Psoas muscle (tissue), 8 donors: ENCODE measurements at places on chromosomes 3 and 15. TPM values are rescaled to one million over a fixed set of nuclear protein-coding genes. Genes with fewer than 3 reads are reported as not detected.

DNA sequence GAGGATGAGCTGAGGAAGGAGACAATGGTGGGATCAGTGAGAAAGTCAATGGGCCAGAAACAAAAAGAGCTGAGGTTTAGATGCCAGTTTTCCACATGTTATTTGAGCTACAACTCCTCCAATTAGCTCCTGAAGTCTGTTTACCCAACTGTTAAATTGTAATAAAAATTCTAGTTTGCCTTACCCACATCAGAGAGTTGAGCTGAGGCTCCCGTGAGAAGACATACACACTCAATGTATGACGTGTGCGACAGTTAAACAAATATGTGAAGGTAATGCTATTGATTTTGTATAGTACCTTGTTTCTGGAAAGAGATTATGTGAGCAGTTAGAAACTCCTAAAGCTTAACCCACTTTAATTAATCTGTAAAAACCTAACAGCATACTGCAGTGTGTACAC is 318.1 kb upstream of the GRM7 start:
- no peak for DNase-seq

DNA sequence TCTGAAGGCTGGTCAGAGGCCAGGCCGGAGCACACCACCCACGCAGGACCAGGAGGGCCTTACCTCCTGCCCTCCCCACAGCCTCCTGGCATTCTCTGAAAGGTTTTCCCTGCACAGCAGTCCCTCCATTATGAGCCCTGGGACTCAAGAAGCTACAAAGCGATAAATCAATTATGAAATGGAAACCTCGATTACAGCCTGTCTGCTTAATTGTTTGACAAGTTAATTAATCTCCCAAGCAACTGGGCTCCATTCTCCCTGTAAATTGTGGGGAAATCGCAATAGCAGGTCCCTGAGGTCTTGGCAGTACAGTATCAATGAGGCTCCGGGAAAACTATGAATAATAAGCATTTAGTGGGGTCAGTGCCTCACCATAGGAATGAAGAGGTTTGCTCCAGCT is 683.5 kb downstream of the NTRK3 start:
- no peak for DNase-seq

Gene UQCRC1
- polyA plus RNA-seq: 719 TPM

- DNase-seq: no peak
These were observed 27.6 kb downstream of the FGD5 start for GRCh38 chr3:14846226-14846880.

Gene RLBP1
- polyA plus RNA-seq: not detected

GRCh38 chr3:5576277-5577011 is 388.9 kb downstream of the EDEM1 start:
- no peak for DNase-seq

GRCh38 chr3:59866076-59866475 is 816.3 kb upstream of the CFAP20DC start:
- DNase-seq: no peak

GRCh38 chr15:68542771-68543164 is 36.0 kb upstream of the CORO2B start:
- DNase-seq: no peak

DNA sequence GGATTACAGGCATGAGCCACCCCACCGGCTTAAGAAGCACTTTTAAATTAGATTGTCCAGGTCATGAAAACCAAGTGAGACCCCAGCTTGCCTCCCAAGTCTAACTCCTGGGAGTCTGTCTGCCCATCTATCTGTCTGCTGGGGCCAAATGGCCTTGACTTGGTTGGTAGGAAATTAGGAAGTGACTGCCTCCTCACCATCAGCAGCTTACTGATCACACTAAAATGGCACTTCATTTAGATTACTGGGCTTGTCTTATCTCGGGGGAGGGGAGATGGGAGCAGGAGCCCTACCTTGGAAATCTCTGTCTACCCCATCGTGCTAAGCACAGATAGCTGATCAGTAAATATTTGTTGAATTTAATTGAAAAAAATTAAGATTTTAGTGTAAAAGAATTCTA is 5.6 kb upstream of the LRRC2 start:
- DNase-seq: no peak

GRCh38 chr3:136261826-136262225 is 11.7 kb downstream of the PCCB start:
- DNase-seq: no peak

DNA sequence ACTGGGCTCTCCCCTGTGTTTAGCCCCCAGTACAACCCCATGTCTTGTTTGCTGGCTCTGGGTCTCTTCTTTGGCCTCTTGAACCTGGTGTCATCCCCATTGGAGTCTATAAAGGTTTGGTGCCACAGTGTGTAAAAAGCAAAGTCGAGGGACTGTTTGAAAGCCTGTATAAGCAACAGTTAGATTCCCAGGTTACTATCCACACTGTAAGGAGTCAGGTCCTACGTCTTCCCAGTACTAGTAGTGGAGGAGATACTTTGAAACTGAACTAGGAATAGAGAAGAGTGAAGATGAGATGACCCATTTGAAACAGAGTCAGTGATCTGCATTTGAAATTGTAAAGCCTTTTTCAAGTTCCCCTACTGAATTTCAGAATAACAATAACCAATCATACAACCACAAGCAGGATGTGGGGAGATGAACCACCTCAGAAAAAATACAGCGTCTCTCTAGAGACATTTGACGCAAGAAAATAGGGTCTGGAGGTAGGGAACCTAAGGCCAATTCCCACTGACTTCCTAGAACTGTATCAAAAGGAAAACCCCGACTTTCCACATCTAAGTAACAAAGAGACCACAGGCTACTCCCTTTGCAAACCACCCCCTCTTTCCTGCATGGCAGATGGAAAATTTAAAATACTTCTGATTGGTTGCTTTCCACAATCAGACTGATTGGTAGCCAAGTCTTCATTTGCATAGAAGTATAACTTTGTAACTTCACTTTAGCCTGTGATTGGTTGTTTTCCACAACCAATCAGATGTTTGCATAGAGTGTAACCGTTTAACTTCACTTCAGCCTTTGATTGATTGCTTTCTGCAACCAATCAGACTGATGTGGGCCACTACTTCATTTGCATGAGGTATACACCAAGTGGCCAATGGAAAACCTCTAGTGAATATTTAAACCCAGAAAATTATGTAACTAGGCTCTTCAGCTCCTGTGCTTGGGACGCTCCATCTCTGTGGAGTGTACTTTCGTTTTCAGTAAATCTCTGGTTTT is 49.9 kb upstream of the NEDD4 start:
- DNase-seq: no peak

DNA sequence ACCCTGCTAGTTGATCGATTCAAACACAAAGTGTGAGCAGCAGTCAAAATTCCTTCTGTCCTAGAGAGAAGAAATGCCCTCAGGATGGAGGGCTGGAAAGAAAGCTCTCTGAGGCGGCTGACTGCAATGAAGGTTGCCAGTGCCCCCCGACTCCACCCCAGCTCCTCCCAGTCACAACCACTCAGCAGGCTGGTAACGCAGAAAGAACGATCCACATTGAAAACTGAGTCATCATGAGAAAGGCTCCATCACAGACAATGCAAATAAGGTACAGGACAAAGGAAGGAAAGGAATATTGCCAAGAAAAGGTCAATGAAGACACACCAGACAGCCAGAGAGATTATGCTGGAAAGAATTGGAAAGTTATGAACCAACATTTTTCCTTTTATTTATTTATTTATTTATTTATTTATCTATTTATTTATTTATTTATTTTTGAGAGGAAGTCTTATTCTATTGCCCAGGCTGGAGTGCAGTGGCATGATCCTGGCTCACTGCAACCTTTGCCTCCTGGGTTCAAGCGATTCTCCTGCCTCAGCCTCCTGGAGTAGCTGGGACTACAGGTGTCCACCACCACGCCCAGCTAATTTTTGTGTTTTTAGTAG is 17.4 kb upstream of the VGLL4 start:
- no peak for DNase-seq

- DNase-seq: peak; percentile 88
These were observed 396 bp downstream of the INO80 start for GRCh38 chr15:41115652-41116115.

DNA sequence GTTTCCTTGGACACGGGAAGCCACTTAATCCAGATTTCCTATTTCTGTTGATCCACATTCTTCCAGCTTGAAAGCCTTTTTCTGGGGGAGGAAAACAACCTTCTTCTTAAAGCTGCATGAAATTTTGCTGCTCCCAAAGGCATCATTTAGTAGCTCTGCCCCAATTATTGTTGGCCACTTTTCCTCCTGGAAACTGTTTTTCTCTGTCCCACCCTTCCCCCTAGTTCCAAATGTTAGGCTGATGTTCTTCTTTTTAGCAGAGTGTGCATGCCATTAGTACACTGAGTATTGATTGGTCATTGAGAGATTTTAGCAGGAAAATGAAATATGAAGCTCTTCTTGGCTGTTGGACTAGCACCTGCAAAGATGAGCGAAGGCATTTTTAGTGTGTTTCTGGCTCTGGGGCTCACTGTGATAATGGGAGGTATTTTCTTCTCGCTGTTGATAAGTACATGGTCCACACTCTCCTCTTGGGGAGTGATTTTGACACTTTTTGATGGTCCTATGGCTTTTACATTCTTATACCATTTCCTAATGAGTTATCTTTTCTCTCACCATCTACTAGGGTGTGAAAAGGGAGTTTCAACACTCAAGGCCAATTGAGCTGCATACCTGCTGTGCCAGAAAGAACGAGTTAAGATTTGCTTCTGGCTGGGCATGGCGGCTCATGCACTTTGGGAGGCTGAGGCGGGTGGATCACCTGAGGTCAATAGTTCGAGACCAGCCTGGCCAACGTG is 200.5 kb downstream of the PTPRG start:
- no peak for DNase-seq

Gene ULK4
- polyA plus RNA-seq: 0.61 TPM

Gene FAM131A
- polyA plus RNA-seq: 20.2 TPM

GRCh38 chr15:75307778-75308390 is 25.2 kb downstream of the GOLGA6D start:
- DNase-seq: no peak

DNA sequence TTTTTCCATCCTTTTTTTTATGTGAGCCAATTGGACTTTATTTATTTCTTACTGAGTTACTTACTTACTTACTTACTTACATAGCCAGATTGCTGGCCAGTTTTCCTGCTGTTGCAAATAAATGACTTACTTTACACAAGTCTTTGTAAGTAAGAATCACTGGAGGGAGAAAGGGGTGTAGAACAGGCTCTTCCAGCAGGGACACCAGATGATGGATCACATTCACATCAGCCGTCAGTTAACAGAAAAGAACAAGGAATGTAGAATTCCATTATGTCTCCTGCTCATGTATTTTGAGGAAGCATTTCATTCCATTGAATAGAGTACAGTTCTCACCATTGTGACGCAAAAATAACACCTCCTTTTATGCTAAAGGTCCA is 188.6 kb downstream of the FNDC3B start:
- DNase-seq: no peak

Gene HIGD2B
- polyA plus RNA-seq: not detected

Gene NEK10
- polyA plus RNA-seq: 4.1 TPM

DNA sequence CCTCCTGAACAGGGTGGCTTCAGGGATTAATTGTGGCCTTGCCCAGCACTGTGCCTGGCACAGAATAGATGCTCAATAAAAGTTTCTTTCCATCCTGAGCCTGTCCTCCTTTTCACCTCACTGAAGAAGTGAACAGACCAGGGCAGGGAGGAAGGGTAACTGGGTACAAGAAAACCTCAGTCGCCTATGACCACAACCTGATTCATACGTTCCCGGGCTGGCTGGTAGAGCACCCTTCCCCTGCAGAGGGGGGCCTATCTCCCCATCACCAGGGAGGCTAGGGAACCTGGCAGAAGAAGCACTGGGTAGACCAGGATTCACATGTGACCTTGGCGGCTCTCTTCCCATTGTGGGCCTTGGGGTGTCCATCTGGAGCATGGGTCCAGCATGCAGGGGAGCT is 27.8 kb upstream of the CACNA2D2 start:
- no peak for DNase-seq

GRCh38 chr3:104952146-104952972 is 414.4 kb upstream of the ALCAM start:
- no peak for DNase-seq

GRCh38 chr3:176690083-176690869 is 507.0 kb downstream of the TBL1XR1 start:
- no peak for DNase-seq

Gene COL6A5
- polyA plus RNA-seq: not detected

GRCh38 chr15:89171136-89172072 is 50.0 kb downstream of the RLBP1 start:
- no peak for DNase-seq

- no peak for DNase-seq
These were observed 2.6 kb downstream of the HRG start for GRCh38 chr3:186668426-186668825.

Gene IL17RB
- polyA plus RNA-seq: 1.3 TPM

DNA sequence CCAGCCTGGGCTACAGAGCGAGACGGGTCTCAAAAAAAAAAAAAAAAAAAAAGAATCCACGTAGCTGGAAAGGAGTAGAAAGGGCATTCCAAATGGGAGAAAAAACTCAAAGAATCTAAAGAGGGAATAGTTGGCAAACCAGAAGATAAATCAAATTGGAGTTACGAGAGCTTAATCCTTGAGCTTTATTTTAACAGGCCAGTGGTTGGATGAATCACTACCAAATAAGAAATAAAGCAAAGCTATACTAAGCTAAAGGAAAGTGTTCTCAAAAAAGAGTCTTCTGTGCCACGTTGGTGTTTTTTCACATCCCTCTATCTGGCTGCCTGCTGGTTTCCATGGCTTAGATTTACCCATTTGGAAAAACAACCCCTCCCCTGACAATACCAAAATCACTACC is 14.0 kb downstream of the VGLL4 start:
- DNase-seq: no peak

Gene REC114
- polyA plus RNA-seq: not detected

Gene IMPG2
- polyA plus RNA-seq: 0.09 TPM

DNA sequence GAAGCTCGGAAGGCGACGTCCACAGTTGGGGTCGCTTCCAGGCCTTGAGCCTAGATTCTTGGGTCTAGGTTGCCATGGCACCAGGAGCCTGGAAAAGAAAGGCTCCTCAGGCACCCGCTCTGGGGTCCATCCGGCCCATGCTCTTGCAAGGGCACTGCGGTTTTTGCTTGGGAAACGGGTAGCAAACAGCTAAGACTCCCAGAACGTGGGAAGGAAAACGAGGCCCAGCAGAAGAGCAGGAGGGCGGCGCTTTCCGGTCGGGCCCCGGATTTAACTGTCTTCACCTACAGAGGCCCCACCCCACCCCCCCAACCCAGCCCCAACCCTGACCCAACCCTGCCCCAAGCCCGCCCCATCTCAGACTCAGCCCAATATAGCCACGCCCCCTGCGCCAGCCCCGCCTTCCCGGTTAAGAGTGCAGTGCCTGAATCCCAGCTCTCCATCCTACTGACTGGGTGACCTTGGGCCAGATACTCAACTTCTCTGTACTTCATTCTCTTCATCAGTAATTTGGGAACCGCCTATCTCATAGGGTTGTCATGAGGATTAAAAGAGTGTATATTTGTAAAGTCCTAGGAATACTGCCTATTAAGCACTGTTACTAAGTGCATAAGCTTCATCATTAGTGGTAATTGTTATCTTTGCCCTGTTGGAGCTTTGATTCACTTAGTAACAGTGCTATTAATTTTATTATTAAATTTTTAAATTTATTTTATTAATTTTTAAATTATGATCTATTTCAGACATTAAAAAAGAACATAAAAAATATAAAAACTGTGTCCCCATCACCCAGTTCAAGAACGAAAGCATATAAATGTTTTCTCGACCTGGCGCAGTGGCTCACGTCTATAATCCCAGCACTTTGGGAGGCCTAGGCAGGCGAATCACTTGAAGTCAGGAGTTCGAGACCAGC is 28.4 kb upstream of the SMAD6 start:
- peak; percentile 34 for DNase-seq

- DNase-seq: no peak
These were observed 2.3 kb upstream of the TNFAIP8L3 start for GRCh38 chr15:51096976-51097375.

- DNase-seq: no peak
These were observed 18.3 kb downstream of the OSBPL10 start for GRCh38 chr3:31962801-31963205.

- DNase-seq: no peak
These were observed 640.8 kb downstream of the TUSC7 start for GRCh38 chr3:117350371-117350770.
